ENCODE measurements at places on chromosomes 13 and 19.
A peak's percentile ranks its signal among the peaks of the same experiment; 100 is the strongest.

GRCh38 chr13:100875392-100876043, 200.9 kb upstream of the TMTC4 start:
- no peak for DNase-seq

DNA sequence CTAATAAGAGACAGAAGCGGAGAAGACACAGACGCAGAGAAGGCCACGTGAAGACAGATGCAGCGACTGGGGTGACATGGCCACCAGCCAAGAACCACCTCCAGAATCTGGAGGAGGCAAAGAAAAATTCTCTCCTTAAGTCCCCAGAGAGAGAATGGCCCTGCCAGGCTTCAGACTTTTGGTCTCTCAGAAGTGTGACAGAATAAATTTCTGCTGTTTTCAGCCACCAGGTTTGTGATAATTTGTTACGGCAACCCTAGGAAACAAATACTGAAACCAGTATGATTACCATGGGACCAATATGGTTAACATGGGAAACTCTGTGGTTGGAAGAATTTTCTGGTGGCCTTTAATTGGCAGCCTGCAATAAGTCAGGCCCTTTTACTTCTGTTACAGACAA, 63.9 kb upstream of the DOCK9 start:
- no peak for DNase-seq

DNA sequence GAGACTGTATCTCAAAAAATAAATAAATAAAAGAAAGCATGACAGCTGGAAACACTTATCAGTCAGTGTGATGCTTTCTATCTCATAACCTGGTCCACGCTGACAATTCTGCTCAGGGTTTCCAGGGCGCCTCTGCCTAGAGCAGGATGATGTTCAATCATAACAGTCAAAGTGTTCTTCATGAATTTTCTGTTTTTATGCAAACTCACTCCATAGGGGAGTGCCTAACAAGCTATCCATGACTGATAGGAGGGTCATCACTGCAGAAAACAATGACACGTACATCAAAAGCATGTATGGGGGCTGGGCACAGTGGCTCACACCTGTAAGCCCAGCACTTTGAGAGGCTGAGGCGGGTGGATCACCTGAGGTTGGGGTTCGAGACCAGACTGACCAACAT, 41.4 kb upstream of the ZNF83 start:
- no peak for DNase-seq

- no peak for DNase-seq
Observed at GRCh38 chr13:36533806-36534205, 101.5 kb downstream of the CCNA1 start.

GRCh38 chr19:19319732-19320360, 463 bp downstream of the SUGP1 start:
- no peak for DNase-seq

DNA sequence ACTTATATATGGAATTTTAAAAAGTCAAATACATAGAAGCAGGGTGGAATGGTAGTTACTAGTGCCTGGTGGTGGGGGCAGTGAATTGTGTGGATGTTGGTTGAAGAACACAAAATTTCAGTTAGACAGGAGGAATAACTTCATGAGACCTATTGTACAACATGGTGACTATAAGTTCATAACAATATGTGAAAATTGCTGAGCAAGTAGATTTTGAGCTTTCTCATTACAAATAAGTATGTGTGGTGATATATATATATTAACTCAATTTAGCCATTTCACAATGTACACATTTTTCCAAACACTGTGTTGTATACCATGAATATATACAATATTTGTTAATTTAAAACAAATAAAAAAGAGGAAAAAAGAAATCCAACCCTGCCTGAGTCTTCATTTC, 641.1 kb downstream of the DIAPH3 start:
- no peak for DNase-seq

DNA sequence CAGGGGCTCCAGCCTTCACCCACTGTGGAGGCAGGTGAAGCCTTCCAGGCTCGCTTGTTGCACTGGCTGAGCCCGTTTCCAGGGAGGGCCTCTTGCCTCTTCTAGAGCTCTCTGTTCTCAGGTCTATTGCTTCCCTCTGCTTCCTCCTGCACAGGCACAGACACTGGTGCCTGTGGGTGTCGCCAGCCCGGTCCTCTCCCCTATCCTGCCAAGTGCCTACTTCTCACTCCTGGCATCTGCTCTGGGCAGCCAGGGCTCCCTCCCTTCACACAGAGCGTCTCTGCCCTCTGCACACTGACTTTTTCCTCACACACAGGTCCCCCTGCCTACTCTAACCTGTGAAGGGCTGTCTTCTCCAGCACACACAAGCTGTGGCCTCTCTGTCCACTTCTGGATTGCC, 60.3 kb downstream of the SLC7A9 start:
- DNase-seq: no peak

GRCh38 chr13:97179501-97179900, 42.6 kb upstream of the MBNL2 start:
- no peak for DNase-seq

DNA sequence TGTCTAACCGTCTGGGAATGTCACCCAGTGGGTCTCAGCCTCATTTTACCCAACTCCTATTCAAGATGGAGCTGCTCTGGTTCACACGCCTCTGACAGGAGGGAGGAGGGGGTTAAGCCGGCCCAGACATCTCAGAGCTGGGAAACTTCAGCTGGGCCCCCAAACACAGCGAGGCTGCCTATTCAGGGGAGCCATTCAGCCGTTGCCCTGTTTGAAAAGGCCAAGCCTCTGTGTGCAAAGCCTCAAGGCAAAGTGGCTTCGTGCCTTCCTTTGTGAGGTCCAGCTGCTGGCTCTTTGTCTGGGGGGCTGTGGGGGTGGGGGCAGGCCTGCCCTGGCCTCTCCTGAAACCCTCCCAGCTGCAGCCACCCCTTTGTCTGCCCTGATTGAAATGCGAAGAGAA, 147.4 kb downstream of the PTPRS start:
- DNase-seq: no peak

DNA sequence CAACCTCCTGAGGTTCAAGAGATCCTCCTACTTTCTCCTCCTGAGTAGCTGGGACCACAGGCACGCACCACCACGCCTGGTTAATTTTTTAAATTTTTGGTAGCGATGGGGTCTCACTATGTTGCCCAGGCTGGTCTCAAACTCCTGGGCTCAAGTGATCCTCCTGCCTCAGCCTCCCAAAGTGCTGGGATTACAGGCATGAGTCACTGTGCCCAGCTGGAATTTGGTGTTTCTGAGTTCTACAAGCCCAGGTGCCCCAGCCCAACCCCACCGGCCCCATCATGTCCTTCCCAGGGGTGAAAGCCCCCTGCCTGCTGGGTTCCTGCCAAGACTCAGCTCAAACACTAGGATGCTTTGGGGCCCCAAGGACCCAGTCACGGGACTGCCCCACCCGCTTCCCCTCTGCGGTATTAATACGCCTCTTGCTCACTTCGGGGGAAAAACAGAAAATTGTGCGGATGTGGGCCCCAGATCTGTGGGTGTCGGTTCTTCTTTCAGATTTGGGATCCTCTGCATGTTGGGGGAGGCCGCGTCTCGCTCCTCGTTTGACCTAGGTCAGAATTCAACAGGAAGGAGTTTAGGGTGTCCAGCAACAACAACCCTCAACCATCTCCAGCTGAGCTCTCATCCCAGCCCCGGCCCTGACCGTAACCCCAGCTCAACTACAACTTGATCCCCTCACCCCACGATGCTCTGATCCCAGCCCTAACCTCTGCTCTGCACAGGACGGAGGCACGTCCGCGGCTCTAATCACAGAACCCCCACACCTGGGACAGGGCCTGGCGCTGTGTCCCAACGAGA, 3.7 kb upstream of the FCER2 start:
- peak; percentile 62 for DNase-seq

- no peak for DNase-seq
Observed at GRCh38 chr13:65342541-65343337, 1887.4 kb downstream of the PCDH9 start.

GRCh38 chr13:100464006-100464405, 124.6 kb downstream of the GGACT start:
- no peak for DNase-seq

DNA sequence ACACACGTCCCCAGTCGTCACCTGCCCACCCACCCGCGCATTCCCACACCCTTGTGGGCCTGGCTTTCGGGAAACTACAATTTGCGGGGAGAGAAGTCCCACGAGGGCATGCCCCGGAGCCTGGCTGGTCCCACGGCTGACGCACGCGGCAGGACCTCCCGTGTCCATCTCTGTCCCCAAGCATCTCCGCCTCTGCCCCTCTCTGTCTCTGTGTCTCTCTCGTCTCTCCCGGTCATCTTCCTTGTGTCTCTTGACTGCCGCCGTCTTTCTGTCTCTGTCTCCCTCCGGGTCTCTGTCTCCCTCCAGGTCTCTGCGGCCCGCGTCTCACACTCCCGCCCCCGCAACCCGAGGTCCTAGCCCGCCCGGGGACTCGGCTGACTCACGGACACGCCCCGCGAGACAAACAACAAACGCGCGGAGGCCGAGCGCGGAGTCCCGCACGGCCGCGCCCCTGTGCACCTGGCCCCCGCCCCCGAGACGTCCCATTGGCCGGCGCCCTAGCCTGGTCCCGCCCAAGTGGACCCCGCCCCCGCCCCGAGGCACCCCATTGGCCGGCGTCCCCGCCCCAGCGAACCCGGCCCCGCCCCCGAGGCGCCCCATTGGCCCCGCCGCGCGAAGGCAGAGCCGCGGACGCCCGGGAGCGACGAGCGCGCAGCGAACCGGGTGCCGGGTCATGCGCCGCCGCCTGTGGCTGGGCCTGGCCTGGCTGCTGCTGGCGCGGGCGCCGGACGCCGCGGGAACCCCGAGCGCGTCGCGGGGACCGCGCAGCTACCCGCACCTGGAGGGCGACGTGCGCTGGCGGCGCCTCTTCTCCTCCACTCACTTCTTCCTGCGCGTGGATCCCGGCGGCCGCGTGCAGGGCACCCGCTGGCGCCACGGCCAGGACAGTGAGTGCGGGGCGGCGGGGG, at the start of gene FGF22:
TSS of gene FGF22 (plus strand) at position 627 of the 908 bp plus-strand sequence. CDS start at position 674, 47 bp downstream.
- peak; percentile 94 for DNase-seq

DNA sequence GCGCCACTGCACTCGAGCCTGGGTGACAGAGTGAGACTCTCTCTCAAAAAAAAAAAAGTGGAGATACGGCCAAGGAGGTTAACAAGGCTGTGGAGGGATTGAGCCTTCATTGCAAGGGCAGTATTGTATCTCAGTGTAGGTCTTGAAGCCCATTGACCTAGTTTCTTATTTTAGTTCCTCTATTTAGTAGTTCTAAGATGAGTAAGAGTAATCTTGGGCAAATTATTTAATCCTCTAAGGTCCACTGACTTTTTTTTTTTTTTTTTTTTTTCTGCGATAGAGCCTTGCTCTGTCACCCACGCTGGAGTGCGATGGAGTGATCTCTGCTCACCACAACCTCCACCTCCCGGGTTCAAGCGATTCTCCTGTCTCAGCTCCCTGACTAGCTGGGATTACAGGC, 14.3 kb upstream of the ILF3 start:
- DNase-seq: no peak

GRCh38 chr13:74732736-74733385, 598.7 kb upstream of the KLF12 start:
- DNase-seq: no peak

DNA sequence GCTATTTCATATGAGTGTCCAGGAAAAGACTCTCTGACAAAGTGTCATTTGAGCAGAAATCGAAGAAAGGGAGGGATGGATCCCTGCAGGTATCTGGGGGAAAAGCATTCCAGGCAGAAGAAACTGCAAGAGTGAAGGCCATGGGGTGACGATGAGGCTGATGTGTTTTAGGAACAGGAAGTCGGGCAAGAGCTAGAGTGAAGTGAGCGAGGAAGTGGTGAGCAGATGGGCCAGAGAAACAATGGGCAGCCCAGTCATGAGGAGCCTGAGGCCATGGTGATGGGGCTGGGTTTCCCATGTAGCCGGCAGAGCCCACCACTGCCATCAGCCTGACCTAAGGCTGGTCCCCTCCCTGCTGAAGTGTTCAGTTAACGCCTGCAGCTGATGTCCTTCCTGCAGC, 150.2 kb downstream of the TNFSF13B start:
- DNase-seq: no peak

DNA sequence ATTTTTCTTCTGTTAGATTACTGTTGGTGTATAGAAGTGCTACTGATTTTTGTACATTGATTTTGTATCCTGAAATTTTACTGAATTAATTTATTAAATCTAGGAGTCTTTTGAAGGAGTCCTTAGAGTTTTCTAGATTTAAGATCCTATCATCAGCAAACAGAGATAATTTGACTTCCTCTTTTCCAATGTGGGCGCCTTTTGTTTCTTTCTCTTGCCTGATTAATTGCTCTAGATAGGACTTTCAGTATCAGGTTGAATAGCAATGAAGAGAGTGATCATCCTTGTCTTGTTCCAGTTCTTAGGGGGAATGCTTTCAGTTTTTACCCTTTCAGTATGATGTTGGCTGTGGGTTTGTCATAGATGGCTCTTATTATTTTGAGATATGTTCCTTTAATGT, 5.6 kb upstream of the CD33 start:
- no peak for DNase-seq

- no peak for DNase-seq
Observed at GRCh38 chr13:27969082-27969865, at the start of gene CDX2. Gene CDX2, minus strand, starts transcription at chr13:27969315. Its CDS starts 309 bp downstream, at chr13:27969006.

- peak; percentile 72 for DNase-seq
Observed at GRCh38 chr13:95404141-95404882, 103.1 kb upstream of the ABCC4 start.

GRCh38 chr13:45512098-45512496, 47.4 kb downstream of the COG3 start:
- no peak for DNase-seq

- peak; percentile 45 for DNase-seq
Observed at GRCh38 chr13:41352935-41353840, 42.1 kb downstream of the NAA16 start.

All from stimulated activated naive CD4-positive, alpha-beta T cell (primary cell).